ENCODE measurements at places on chromosomes 5 and 9. TPM values are rescaled to one million over a fixed set of nuclear protein-coding genes. Genes with fewer than 3 reads are reported as not detected.

GRCh38 chr9:113522858-113523257 is 59.3 kb downstream of the RGS3 start:
- DNase-seq = no peak

DNA sequence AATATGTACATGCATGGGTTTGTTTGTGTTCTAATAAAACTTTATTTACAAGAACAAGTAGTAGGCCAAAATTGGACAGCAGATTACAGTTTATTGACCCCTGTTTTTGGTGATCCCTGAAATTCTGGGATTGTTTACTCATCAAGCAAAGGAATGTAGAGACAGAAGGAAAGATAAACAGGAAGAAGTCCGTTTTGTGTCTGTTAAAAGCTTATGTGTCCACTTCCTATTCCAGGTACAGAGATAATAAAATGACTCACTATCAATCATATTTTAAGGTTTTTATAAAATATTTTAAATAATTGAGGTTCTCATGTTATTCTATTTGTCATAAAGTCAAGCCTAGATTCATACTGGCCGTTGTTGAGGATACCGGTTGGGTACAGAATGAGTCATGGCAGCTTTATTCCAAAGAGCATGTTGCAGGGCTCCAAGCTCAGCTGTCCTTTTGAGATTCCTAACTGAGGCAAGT is 214.9 kb upstream of the DAB2 start:
- no peak for DNase-seq

DNA sequence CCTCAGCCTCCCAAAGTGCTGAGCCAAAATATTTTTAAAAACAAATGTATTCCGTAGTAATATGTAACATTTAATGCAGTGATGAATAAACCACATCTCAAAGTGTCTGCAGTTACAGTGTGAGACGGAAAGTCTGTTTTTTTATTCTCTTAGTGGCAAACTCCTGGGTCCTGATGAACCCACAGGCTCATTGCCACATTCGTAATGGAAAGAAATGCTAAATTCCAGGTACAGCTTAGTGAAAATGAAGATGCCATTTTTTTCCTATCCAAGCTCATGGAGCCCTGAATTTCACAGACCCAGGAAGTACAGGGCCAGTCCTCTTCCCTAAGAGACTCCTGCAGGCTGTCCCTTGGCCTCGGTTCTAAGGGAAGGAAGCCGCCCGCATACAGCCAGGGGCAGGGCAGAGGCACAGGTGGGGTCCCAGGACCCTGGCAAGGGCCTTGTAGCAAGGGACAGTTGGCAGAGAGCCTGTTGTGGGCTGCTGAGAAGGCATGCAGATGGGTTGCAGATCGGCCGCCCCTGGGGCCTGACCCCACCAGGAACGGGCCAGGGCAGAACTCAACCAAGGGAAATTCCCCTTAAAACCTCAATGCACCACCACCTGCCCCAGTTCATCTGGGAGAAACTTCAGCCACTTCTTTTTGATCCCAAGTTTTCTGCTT is 36.2 kb downstream of the IPPK start:
- no peak for DNase-seq

DNA sequence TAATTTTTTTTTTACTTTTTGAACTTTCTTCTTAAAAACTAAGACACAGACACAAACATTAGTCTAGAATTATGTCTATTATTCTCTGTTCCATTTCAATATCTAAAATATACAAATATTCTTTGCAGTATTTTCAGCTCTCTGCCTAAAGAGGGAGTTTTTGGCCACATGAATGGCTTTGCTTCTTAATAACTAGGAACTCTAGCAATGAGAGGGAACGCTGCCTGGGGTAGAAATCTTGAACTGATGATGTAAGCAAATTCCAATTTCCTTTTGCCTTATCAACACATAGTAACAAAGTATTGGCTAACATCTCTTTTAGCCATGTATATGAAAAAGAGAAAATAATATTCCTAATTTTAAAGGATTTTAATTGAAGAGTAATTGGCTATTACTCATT is 51.9 kb downstream of the SLC25A46 start:
- no peak for DNase-seq

- no peak for DNase-seq
Observed at GRCh38 chr5:112254303-112254702, 164.8 kb downstream of the EPB41L4A start.

- DNase-seq = no peak
Observed at GRCh38 chr5:95734906-95735305, 3.8 kb downstream of the RHOBTB3 start.

DNA sequence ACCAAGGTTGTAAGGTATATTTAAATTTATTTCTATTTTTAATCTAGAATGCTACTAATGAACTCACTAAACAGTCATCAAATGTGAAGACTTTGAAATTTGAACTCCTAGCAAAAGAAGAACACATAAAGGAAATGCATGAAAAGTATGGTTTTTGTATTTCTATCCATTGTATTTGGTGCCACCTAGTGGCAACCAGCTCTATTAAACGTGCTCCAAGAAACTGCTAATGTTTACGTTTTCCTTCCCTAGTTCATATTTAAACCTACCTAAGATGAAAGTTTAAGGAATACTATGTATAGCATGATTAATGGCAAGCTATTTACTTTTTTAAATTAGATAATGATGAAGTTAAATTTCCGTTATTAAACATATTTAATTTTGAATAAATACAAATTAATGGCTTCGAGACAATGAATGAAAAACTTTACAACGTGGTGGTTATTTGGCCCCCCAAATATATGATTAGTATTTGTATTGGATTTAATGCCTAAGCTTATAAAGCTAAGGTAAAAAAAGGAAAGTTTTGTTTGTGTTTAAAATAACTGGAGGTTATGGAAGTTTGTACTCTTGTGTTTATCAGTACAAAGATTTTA is 115.9 kb upstream of the SH3GL2 start:
- DNase-seq = peak; percentile 8

- no peak for DNase-seq
Observed at GRCh38 chr9:20023961-20024571, 235.2 kb upstream of the SLC24A2 start.

- DNase-seq = no peak
Observed at GRCh38 chr9:89996773-89997172, 392.0 kb downstream of the GADD45G start.

DNA sequence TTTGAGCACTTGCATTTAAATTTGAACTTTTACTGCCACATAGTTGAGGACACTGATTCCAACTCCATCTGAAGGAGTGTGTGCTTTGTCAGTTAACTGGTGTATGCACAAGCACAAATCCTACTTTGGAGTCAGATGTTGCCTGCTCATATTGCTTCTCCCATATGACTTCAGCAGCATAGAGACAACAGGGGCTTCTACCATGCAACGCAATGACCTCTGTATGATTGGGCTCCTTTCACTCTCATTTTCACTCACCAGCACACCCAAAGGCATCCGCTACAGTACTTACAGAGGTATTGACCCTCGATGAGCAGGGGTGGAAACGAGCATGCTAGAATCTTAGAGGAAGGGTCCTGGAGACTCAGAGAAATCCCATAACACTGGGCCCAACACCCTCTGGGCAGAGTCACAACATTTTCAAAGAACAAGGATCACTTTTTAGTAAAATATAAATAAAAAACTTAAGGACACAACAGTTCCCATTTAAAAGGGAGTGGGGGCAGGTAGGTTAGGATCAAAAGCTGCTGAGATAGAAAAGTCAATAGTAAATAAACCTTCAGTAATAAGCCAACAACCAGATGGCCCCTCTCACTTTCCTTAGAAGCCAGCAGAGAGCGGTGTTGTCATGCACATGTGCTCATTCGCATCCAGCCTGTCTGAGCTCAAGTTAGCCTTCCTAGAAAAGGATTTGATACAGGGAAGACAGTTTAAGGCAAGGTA is 203.8 kb downstream of the SNCAIP start:
- peak; percentile 57 for DNase-seq

- DNase-seq = no peak
Observed at GRCh38 chr5:81391-82021, 10.5 kb upstream of the PLEKHG4B start.

DNA sequence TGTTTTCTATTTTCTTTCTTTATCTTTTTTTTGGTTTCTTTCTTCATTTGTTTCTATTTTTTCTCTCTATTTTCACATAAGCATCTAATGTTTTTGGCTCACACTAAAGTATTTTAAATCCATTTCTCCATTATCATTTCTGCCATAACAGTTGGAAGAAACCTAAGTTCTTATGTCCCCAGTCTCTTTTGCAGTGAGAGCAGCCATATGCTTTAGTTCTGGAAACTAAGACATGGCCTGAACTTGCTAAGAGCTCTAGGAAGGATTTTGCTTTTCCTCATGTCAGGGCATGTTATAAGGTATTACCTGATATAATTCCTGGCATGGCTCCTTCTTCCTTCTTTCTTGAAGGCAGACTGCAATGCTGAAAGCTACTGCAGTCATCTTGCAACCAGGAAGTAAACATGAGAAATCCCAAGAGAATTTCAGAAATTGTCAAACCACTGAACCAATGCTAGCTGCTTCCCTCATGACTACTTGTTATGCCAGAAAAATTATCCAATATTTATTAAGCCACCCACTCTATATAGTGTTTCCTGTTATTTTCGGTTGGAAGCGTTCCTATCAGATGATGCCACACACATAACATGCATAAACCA is 171.1 kb downstream of the TAF11L14 start:
- DNase-seq = no peak

GRCh38 chr5:80860924-80861613 is 99.1 kb upstream of the RASGRF2 start:
- no peak for DNase-seq

- peak; percentile 35 for DNase-seq
Observed at GRCh38 chr5:96807075-96807654, 580 bp downstream of the ERAP1 start.

Gene PCDHB5
- 0.53 TPM for total RNA-seq

Gene PCDHGA9
- 1.8 TPM for total RNA-seq

Gene TTC23L
- total RNA-seq = under 0.01 TPM

Gene CDHR2
- total RNA-seq = not detected

Gene SNX18
- total RNA-seq = 54.7 TPM

Gene NDUFA8
- total RNA-seq = 49.2 TPM
